ENCODE measurements at places on chromosomes 2 and 18. TPM values are rescaled to one million over a fixed set of nuclear protein-coding genes. Genes with fewer than 3 reads are reported as not detected.

Gene DNER
- polyA plus RNA-seq = 310 TPM

Gene TUBB8B
- not detected for polyA plus RNA-seq

Gene SLC66A3
- polyA plus RNA-seq = 16.7 TPM

Gene SP9
- polyA plus RNA-seq = 2.5 TPM
